Small intestine (tissue), 16 donors: ENCODE measurements at places on chromosomes 3 and 15.

- DNase-seq: no peak
These were observed 122.2 kb downstream of the ANXA2 start for GRCh38 chr15:60275624-60276023.

- no peak for DNase-seq
These were observed 8.3 kb upstream of the LMOD3 start for GRCh38 chr3:69130689-69131088.

DNA sequence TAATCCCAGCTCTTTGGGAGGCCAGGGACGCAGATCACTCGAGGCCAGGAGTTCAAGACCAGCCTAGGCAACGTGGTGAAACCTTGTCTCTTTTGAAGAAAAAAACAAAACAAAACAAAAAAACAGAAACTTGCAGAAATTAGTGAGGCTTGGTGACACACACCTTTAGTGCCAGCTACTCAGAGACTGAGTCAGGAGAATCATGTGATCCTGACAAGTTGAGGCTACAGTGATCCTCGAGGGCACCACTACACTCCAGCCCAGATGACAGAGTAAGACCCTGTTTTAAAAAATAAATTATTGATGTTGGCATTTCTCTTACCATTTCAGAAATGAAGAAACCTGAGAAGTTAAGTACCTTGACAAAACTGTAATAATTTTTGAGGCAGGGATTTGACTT lies 44.6 kb upstream of the CCNB2 start:
- no peak for DNase-seq

DNA sequence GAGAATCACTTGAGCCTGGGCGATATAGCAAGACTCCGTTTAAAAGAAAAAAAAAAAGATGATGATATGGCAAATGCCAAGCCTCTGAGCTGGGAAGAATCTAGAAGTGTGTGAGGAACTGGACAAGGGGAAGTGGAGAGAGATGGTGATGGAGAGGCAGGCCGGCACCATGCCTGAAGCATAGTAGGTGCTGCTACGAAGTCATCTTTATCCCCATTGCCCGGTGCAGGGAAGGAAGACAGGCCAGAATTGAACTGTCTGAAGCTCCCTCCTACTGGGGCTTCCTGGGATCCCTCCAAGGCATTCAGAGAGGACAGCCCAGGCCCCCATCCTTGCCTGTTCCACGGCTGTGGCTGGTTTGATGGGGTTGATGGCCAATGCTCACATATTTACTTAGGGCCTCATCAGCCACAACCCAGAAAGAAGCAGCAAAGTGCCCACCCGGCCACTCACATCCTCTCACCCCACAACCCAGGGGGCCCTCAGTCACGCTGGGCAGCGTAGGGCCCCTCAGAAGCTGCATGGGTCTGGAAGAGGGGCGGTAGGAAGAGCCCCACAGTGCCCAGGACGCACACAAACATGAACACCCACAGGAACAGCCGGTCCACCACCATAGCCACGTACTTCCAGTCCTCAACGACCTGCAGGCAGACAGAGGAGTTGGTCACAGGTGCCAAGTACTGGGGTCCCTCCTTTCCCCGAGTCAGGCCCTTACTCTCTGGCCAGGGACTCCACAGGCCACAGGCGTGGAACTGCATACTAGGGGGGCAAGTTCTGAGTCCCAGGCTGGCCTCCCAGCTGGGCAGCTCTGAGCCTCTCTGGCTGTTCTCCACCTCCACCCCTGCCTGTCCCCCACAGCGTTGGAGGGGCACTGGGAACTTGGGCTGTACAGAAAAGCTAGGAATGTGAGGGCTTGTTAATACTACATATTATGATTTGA lies 4.1 kb upstream of the CHRNA3 start:
- DNase-seq: no peak

- DNase-seq: peak; percentile 22
These were observed 103.8 kb upstream of the IL12A start for GRCh38 chr3:159884661-159885402.

DNA sequence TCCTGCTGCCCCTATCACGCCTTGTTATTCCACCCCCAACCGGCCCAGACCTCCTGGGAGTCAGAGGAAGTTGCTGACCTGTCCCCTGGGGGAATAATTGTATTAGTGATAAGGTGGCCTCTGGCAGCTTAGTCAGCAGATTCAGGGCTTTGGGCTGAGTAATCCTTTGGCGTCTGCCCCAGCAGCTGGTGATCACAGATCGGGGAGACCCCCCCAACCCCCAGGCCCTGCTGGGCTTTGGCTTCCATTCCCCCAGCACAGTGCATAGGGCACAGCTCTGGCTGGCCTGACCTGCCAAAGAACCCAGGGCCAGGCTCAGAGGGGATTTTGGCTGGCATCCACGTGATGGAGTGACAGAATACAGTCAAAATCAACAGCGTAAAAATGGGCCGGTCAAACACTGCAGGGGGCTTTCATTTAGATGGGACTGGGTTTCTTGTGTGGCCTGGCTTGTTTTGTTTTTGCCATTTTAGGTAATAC lies 3.9 kb upstream of the NR2E3 start:
- no peak for DNase-seq

DNA sequence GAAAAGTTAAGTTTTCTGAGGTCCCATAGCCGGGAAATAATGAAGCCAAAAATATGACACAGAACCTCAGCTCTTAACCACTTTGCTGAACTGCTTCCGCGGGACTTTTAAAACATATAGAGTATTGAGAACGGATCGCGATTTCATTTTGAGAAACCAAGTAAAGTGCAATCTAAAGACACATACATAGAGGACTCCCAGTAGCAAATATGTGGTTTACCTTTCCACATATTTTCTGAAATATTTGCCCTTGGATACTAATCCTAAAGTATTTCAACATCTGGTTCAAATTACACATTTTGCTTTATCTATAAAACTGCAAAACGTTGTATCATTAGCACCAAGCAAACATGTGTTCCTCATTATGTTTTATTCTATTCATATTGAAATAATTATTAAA lies 776.5 kb downstream of the ROBO2 start:
- DNase-seq: no peak

GRCh38 chr15:39411102-39411989 lies 169.5 kb upstream of the THBS1 start:
- DNase-seq: no peak

DNA sequence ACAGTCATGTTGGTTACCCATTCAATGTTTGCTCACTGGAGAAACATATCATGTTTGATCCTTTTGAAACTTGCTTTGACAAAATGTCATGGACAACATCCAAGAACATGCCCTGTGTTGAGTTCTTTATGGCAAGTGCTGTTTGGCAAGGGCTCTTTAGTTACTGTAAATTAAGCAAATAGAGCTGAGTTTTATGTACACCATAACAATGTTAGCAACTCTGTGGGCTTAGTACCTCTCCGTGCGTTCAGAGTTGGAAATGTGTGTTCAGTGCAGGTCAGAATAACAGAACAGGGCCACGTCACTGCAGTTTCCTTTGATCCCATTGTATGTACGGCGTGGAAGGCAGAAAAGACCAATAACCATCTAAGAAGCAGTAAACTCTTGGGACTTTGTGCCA lies 132.5 kb downstream of the MYRIP start:
- no peak for DNase-seq

DNA sequence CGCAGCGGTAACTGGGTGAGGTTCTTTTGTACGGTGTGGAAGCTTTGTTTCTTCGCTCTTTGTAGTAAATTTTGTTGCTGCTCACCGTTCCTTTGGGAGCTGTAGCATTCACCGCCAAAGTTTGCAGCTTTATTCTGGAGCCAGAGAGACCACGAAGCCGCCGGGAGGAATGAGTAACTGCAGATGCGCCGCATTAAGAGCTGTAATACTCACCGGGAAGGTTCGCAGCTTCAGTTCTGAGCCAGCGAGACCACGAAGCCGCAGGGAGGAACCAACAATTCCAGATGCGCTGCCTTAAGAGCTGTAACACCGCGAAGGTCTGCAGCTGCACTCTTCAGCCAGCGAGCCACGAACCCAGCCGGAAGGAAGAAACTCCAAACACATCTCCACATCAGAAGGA lies 56.0 kb upstream of the DYNC1LI1 start:
- DNase-seq: no peak

- DNase-seq: peak; percentile 35
These were observed 57.2 kb downstream of the NIPA2 start for GRCh38 chr15:22895465-22896190.

DNA sequence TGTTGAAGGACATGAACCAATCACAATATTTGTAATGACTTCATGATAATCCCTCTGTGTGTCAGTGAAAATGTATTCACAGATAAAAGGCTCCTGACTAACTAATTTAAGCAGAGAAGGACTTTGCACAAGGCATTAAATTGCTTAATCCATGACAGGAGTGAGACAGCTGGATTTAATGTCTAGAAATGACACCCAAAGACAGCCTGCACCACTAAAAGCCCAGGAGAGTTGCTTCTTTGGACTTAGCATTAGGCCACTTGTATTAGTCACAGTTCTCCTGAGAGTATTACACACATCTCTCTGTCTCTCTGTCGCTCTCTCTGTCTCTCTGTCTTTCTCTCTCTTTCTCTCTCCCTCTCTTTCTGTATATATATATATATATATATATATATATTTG lies 180.4 kb downstream of the GOLGA8K start:
- no peak for DNase-seq

GRCh38 chr3:156142702-156143101 lies 22.3 kb downstream of the KCNAB1 start:
- DNase-seq: no peak

GRCh38 chr15:47027322-47027946 lies 689.9 kb upstream of the SEMA6D start:
- DNase-seq: no peak

GRCh38 chr15:65384505-65384894 lies 6.7 kb upstream of the IGDCC3 start:
- DNase-seq: no peak

- DNase-seq: no peak
These were observed 228.1 kb upstream of the LMCD1 start for GRCh38 chr3:8273479-8273878.

DNA sequence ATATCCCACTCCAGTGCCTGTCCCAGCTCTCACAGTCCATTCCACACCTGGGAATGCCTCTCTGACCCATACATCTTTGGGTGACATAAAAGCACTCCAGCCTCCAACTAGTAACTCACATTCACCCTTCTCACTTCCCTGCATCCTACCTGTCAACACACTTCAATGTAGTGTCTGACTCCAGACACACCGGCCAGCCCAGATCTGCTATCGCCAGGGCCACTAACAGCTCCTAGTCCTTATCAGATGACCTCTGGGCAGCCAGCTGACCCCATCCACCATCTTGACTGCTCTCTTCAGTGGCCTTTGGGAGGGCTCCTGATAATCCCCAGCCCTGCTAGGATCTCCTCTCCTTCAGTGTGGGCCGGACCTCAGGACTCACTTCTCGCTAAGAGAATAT lies 2.9 kb upstream of the MCM2 start:
- no peak for DNase-seq

- no peak for DNase-seq
These were observed 39.5 kb downstream of the TMEM108 start for GRCh38 chr3:133077688-133078087.

DNA sequence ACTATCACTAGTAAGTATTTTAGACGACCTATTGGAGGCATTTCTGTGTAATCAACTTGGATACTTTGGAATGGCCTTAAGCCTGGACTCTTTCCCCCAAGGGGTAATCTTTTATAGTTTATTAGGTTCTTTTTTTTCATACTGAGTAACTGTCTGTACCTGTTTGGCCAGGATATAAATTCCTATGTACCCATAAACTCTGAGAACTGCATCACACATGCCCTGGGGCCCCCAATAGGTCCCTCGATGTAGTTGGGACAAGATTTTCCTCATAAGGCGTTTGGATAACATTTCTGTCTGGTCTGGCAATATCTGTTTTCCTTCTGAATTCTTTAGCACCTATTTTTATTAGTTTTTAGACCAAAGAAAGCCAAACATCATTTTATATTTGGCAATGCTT lies 86.4 kb upstream of the WNT7A start:
- DNase-seq: no peak

GRCh38 chr3:52005571-52005986 lies 9.9 kb upstream of the RPL29 start:
- DNase-seq: no peak

DNA sequence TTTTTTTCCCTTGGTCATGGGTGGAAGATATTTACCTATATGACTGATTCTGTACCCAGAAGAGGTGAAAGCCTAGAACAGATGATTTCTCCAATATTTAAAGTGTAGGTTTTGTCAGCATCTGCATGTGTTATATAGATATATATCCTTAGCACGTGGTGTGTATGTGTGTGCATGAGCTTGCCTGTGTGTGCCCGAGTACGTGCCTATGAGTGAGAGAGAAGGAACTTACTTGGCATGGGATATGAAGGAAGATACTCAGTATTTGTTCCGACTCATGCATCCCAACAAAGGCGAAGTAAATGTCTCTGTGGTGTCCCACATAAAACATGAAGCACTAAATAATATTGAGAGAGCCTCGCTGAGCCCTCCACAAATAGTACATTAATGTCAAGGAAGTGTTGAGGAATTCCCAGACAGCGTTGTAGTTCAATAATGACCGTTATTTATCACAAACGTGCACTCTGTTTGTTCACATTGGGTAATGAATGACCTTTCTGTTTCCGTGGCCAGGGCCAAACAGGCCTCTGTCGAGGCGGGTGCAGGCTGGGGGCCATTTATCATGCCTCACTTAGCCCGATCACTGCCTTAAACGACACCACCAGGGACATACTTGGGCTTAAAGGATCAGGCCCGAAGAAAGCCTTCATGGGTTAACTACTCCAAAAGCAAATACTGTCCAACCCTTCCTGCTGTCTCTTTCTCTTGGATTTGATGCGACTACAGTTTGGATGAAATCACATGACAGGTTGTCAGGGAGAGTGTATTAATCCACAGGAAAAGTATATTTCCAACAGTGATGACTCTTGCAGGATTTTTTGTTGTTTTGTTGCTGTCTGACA lies 267.7 kb downstream of the PTPRG start:
- DNase-seq: no peak

DNA sequence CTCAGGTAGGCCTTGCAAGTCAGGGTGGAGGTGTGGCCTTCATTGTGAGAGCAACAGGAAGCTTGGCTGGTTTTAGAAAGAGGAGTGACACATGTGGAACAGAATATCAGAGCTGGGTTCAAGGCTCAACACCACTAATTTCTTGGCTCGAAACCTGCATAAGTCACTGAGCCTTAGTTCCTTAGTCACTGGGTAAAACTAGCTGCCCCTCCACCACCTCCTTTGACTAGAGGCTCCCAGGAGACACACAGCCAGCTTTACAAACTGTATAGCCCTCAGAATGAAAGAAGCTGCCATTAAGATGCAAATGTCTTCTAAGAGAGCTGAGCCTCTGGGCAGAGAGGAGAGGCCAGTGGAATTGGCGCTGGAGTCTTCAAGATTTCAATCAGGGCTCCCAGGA lies 67.7 kb downstream of the CERS3 start:
- no peak for DNase-seq

- DNase-seq: no peak
These were observed 417.6 kb upstream of the CDIN1 start for GRCh38 chr15:36161771-36162212.
